ENCODE measurements at places on chromosomes 1 and 21. TPM values are rescaled to one million over a fixed set of nuclear protein-coding genes. Genes with fewer than 3 reads are reported as not detected.
A peak's percentile ranks its signal among the peaks of the same experiment; 100 is the strongest.

DNA sequence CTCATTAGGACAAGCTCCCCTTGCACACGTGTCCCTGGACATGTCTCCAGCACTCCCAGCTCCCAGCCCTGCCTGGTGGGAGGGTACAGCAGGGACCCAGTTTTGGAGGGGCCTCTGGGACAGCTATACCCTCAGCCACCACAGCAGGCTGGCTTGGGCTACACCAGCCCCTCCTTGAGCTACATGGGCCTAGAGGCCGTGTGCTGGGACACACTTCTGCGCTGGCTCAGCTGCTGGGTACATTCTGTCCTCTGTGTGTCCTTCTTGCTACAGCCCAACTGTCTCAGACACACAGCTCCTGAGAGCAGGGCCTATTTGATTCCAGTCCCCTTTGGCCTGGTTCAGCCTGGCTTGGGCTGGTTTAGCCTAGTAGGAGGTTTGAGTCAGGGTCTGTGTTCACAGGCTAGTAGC is 26.7 kb downstream of the DMAP1 start:
- H3K4me1 ChIP-seq = peaks cover 31% of the 10 kb centered on the region
- no peaks in the 10 kb centered on the region for H3K27me3 ChIP-seq
- peak; percentile 82 for DNase-seq

Gene NBPF1
- total RNA-seq = 75.6 TPM

- no peak overlapping the region for H3K4me3 ChIP-seq
- H3K27ac ChIP-seq = no peak overlapping the region
- H3K27me3 ChIP-seq = no peaks in the 10 kb centered on the region
- peaks cover 4% of the 10 kb centered on the region for H3K4me1 ChIP-seq
- DNase-seq = no peak
These were observed 1.4 kb downstream of the CDA start for GRCh38 chr1:20590306-20590777.

GRCh38 chr1:64505232-64505943 is 35.5 kb downstream of the CACHD1 start:
- H3K36me3 ChIP-seq = no peaks in the 10 kb centered on the region
- peaks cover 16% of the 10 kb centered on the region for H3K4me1 ChIP-seq
- peak overlapping the region; percentile 58 for H3K4me3 ChIP-seq
- no peak overlapping the region for H3K27ac ChIP-seq
- no peaks in the 10 kb centered on the region for H3K27me3 ChIP-seq

Gene MEX3A
- total RNA-seq = 2.4 TPM

Measured in testis (tissue), 5 donors.